ENCODE measurements at places on chromosomes 4 and X.

DNA sequence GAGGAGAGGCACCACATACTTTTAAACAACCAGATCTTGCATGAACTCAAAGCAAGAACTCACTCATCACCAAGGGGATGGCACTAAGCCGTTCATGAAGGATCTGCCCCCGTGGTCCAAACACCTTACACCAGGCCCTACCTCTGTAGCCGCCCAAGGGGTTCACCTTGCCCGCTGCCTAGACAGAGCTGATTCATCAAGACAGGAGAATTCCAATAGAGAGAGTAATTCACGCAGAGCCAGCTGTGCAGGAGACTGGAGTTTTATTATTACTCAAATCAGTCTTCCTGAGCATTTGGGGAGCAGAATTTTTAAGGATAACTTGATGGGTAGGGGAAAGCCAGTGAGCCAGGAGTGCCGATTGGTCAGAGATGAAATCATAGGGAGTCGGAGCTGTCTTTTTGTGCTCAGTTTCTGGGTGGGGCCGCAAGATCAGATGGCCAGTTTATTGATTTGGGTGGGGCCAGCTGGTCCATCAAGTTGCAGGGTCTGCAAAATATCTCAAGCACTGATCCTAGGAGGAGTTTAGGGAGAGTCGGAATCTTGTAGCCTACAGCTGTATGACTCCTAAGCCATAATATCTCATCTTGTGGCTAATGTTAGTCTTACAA, 364.7 kb downstream of the PCDH7 start:
- no peak for DNase-seq

GRCh38 chr4:53479736-53480525, 102.5 kb downstream of the FIP1L1 start:
- no peak for DNase-seq

DNA sequence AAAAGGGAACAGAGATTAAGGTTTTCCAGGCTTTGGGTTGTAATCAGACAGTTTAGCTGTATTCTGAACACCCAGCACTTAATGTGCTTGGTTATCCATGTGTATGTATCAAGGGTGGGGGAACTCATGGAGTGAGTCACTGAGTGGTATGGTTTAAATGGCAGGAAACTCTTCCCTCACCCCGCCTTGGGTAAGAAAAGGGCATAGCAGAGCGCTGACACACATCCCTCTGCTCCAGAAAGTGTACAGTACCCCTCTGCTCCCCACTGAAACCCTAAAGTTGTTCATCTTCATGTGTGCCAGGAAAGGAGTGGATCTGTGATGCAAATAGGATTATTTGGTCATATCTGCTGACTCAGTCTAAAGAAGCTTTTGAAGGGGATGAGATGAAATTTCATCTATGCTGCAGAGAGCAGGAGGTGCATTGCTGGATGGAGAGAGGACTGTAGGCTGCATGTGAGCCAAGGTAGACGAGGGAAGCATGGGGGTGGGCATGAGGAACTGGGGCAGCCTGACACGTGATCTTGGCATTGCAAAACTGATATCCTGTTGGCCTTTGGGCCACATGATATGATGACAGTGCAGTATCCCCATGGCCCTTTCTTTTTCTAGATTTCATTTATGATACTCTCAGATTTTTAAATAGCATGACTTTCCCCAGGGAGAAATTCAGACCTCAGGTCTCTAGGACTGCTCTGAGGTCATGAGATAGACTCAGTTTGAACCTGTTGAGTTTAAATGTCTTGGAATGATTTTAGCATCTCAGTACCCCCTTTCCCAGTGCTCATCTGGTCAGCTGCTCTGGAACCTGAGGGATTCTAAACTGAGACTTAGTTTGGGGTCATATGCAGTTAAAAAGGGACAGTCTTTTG, 84.8 kb downstream of the TMEM164 start:
- DNase-seq: peak; percentile 9

- DNase-seq: no peak
Measured at GRCh38 chrX:56738670-56739069, 9.6 kb downstream of the NBDY start.

- DNase-seq: no peak
Measured at GRCh38 chr4:141724646-141725045, 88.3 kb downstream of the IL15 start.

- DNase-seq: no peak
Measured at GRCh38 chr4:169744601-169745000, 13.1 kb downstream of the HPF1 start.

- no peak for DNase-seq
Measured at GRCh38 chr4:74205046-74205445, 47.1 kb downstream of the MTHFD2L start.

DNA sequence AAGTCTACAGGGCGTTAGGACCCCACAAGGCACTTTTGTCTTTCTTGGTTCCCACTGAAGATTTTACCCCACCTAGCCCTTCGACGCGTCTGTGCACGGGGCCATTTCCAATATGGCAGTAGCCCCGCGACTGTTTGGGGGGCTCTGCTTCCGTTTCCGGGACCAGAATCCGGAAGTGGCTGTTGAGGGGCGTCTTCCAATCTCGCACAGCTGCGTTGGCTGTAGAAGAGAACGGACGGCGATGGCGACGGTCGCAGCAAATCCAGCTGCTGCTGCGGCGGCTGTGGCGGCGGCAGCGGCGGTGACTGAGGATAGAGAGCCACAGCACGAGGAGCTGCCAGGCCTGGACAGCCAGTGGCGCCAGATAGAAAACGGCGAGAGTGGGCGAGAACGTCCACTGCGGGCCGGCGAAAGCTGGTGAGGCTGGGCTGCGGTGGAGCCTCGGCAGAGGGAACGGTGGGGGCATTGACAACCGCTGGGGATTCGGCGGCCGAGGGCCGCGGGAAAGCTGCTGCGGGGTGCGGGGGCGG, at the start of gene USP11:
TSS of gene USP11 (plus strand) at position 207 of the 530 bp plus-strand sequence. CDS start at position 242, 35 bp downstream.
- DNase-seq: peak; percentile 19

- no peak for DNase-seq
Measured at GRCh38 chr4:97349468-97350186, 793.6 kb downstream of the STPG2 start.

DNA sequence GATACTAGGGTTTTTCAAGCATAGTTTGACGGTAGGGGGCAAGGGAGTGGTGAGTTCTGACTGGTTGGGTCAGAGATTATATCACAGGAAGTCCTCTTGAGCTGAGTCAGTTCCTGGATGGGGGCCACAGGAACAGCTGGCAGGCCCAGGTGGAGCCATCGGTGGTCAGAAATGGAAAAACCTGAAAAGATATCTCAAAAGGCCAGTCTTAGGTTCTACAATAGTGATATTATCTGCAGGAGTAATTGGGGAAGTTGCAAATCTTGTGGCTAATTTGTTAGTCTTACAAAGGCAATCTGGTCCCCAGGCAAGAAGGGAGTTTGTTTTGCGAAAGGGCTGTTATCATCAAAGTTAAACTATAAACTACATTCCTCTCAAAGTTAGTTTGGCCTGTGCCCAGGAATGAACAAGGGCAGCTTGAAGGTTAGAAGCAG, 159.3 kb downstream of the PTCHD1 start:
- DNase-seq: no peak

- DNase-seq: no peak
Measured at GRCh38 chrX:100207331-100208024, 202.6 kb downstream of the PCDH19 start.

DNA sequence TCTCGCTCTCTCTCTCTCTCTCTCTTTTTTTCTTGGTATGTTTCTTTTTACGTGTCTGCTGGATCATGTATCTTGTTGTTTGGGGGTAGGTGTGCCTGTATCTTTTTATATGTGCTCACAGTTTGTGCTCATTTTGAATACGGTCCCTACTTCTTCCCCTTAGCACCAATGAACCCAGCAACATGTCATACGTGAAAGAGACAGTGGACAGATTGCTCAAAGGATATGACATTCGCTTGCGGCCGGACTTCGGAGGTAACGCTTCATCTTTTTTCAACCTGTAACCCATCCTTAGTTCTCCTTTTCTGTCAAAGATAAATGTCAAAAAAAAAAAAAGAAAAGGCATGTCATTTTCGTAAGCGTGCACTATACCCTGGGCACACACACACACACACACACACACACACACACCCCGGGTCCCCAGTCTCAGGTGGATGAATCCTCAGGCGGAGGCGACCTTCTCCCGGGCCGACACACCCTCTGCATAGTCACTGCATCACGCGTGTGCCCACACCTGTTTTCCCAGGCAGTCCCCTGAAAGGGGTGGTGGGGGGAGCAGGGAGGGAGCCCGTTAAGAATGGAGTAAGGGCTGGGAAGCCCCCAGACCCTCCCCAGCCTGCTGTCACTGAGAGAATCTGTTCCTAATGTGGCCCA, 511 bp downstream of the GABRB1 start:
- no peak for DNase-seq

- DNase-seq: no peak
Measured at GRCh38 chr4:5773271-5773555, 62.2 kb downstream of the EVC start.

GRCh38 chr4:19596342-19596741, 655.4 kb upstream of the SLIT2 start:
- no peak for DNase-seq

- DNase-seq: no peak
Measured at GRCh38 chr4:29079260-29079659, 1640.9 kb upstream of the PCDH7 start.
